A549 (cell line): ENCODE measurements at places on chromosomes 4 and X. TPM values are rescaled to one million over a fixed set of nuclear protein-coding genes. Genes with fewer than 3 reads are reported as not detected.

Gene CT47C1
- polyA plus RNA-seq = not detected in 3 replicates

Gene GAGE12J
- polyA plus RNA-seq = not detected in 3 replicates

Gene IL21
- polyA plus RNA-seq = not detected in 3 replicates

Gene IL2RG
- 0.12 to 0.22 TPM (median 0.12 TPM) in 3 replicates for polyA plus RNA-seq

Gene PPP1R2C
- not detected in 3 replicates for polyA plus RNA-seq

Gene ENPEP
- polyA plus RNA-seq = 0.09 to 0.18 TPM (median 0.12 TPM) in 3 replicates

Gene GNPDA2
- 11.2 to 12.4 TPM (median 12.2 TPM) in 3 replicates for polyA plus RNA-seq

Gene TMEM47
- polyA plus RNA-seq = 0.42 to 0.74 TPM (median 0.56 TPM) in 3 replicates

Gene PCSK1N
- 15.9 to 22.9 TPM (median 21.2 TPM) in 3 replicates for polyA plus RNA-seq

DNA sequence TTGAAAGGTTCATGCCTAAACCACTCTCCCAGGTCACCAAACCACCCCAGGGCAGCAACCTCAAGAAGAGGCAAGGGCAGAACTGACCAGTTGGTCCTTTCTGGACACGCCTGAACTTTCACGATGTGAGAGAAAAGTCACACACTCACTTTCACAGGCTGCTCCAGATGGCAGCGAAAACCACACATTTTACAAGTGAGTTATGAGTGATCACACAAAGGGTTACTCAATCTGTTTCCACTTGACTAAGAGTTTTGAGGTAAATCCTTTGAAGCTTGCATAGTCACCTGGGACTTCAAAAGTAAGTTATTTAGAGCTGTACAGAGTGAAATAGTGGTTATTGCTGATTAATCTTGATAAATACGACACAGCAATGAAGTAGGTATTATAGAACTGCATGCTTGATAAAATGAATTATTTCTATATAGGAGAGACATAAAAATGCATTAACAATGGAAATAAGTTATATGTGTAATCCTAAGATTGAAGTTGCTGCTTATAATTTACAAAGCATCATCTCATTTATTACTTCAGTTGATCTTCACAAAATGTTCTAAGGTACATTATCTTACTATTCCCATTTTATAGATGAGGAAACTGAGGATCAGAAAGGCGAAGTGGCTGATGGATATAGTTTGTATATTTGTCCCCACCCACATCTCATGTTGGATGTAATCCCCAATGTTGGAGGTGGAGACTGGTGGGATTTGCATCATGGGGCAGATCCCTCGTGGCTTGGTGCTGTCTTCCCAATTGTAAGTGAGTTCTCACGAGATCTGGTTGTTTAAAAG lies 103.0 kb upstream of the KLF3 start:
- no peak for DNase-seq

DNA sequence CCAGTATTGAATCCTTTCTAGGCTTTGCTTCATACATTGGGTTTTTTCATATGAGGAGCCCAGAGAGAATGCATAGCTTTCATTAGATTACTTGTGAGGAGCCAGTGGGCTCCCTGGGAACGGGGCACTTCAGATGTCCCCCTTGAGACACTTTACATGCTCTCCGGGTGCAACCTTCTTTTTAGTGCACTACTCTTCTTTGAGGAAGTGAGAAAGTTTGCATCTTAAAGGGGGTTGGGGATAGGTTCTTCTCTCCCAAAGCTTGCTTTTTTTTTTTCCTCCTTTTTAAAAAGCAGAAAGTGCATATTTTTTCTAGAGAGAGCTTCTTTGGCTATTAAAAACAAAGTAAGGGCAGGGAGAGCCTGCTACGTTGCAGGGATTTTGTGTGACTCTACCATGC lies 4.3 kb downstream of the HADH start:
- no peak for DNase-seq

DNA sequence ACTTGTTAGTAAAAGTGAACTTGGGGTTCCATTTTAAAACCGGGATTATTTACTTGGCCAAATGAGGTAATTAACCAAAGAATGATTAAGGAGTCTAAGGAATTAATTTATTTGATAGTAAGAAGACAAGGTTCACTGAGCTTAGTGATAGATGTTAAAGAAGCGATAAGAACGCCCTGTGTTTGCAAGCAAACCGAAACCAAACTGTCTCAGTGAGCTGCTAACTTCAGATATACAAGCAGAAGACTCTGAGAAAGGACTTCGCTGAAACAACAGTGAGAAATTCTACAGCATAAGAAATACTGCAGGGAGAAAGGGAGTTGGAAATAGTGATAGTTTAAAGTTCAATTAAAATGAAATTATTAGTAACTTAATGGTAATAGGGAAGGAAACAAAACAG lies 37.6 kb upstream of the SHISA3 start:
- DNase-seq = no peak

DNA sequence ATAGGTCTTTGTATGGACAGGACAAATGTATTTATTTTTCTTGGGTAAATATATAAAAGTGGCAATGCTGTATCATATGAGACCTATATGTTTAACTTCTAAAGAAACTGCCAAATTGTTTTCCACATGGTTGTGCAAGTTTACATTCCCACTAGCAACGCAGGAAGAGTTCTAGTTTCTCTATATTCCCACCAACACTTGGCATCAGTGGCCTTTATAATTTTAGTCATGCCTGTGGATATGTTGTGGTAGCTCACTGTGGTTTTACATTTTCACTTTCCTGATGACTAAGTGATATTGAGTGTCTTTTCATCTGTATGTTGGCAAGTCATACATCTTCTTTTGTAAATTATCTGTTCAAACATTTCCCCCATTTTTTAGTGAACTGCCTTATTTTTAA lies 126.0 kb downstream of the EMCN start:
- DNase-seq = no peak

GRCh38 chr4:170721812-170722373 lies 632.1 kb upstream of the AADAT start:
- DNase-seq = no peak

DNA sequence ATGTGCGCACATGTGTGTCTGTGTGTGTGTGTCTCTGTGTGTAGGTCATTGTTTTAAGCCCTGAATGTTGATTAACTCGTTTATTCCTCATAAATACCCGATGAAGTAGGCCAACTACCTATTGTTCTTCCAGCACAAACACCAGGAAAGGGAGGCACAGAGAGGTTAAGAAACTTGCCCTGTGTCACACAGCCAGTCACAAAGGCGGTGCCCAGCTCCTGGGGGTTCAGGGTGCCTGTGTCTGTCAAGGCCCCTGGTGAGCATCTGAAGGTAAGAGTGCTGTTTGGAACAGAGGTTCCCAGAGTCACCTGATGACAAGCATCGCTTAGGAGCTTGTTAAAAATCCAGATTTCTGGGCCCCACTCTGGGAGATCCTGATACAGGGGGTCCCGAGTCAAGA lies 18.0 kb upstream of the SH3TC1 start:
- no peak for DNase-seq

- peak; percentile 12 for DNase-seq
Observed at GRCh38 chr4:65538571-65538970, 131.7 kb downstream of the EPHA5 start.

GRCh38 chr4:186946136-186946535 lies 222.5 kb upstream of the FAT1 start:
- no peak for DNase-seq

- DNase-seq = no peak
Observed at GRCh38 chrX:30228526-30228925, 1.9 kb upstream of the MAGEB3 start.

DNA sequence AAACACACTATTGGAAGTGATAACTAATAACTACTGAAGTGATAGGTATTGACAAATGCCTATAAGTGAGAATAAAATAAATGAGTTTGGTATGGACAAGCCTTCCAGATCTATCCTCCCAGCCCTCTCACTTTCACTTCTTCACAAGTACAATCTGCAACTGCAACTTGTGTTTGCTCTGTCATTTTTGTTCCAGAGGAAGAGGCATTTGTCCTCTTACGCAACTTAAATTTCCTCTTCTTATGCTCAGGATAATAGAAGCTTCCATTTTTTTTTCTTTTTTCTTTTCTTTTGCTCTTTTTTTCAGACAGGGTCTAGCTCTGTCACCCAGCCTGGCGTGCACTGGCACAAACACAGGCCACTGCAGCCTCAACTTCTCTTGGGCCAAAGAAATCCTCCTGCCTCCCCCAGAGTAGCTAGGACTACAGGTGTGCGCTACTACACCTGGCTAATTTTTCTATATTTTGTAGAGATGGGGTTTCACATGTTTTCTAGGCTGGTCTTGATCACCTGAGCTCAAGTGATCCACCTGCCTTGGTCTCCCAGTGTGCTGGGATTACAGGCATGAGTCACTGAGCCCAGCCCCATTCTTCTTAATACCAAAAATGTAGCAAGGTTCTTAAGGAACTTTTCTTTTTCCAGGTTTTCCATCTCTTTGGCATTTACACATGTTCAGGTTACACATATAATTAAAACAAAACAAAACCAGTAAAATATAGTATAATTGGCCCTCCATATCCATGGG lies 73.1 kb downstream of the PDGFC start:
- DNase-seq = no peak

- no peak for DNase-seq
Observed at GRCh38 chr4:61723492-61723891, 523.4 kb downstream of the ADGRL3 start.

- no peak for DNase-seq
Observed at GRCh38 chr4:5891563-5892322, 1.1 kb downstream of the CRMP1 start.

DNA sequence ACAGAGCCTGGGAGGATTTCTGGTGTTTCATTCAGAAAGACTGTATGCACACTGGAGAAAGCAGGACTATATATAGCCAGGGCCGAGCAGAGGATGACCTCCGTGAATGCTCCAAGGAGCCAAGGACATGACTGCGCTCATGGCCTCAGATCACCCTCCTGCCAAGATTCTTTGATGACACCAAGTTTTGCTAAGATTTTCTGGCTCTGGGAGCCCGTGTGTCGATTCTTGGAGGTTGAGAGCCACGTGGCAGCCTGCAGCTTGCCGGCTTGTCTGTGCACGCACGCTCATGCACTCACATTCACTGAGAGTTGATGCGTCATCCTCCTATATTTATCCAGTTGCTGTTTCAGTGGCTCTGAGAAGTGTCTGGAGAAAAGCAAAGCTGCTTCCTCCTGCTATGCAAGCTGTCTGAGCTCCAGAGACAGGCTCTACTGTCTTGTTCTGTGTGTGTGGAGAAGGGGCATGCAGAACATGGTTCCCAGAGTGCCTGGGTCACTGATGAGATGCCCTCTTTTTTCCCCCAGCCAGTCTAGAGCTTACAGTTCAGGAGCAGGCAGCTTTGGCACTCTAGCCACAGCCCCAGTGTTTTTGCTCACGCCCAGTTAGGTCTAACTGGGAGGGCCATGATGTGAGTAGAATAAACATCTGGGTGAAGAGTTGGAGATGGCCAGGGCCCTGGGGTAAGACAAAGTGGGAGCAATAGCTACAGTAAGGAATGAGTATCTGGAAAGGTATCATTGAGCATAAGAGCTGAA lies 64.9 kb upstream of the SCOC start:
- no peak for DNase-seq

DNA sequence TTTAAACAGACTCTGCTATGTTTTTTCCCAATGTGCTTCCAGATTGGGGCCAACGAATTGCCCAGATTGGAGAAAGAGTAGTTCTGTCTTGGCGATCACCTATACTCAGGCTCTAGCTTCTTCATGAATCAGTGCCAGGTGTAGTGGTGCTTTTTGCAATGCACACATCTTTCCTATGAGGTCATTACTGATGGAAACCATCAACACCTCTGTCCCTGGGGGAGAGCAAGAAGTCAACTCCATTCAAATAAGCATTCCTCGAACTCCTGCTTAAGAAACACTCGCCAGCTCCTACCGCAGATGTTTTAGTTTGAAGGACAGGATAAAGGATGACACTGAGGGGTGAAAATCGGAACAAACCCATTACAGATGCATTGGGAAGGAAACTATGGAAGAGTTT lies 156.5 kb upstream of the DKK2 start:
- DNase-seq = no peak

DNA sequence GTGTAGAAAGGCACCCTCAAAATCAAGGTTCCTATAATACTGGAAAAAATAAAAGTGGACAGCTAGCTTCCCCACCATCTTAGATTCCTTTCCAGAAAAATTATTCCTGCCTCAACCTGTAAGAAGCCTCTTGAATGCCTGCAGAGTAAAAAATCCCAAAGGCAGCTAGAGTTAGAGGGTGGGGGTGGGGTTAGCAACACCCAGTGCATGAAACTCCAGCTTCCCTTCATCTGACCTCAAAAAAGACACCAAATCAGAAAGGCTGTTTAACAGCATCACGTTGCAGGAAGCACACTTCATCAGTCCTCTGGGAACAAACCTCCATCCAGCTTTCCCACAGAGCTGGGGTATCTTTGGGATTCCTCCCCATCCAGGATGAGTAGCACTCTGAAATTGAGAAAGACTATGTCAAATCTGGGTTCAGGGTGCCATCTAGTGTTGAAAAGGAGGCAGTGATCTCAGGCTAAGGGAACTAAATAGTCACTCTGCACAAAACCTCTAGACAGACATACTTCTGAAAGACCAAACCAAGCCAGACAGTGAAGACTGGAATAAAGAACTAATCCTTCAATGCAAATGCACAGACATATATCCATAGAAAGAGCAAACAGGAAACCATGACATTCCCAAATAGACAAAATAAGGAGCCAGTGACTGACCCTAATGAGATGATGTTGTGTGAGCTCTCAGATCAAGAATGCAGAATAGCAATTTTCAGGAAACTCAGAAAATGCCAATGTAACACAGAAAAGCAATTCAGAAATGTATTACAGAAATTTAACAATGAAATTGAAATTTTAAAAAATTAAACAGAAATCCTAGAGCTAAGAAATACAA lies 97.9 kb downstream of the ARHGEF9 start:
- peak; percentile 30 for DNase-seq

DNA sequence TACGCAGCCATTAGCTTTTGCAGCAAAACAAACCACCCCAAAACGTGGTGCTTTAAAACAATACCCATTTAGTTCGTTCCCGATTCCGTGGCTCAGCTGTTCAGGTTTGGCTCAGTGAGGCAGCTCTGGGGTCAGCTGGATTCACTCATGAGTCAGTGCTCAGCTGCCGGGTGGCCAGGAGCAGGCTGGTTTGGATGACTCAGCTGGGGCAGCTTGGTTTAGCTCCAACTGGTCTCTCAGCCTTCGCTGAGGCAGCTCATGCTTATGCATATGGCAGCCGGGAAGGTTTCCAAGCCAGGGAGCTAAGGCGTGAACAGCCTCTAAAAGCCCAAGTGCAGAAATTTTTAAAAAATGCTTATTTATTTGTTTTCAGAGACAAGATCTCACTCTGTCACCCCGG lies 13.3 kb upstream of the CD99 start:
- peak; percentile 88 for DNase-seq

- DNase-seq = peak; percentile 50
Observed at GRCh38 chr4:40550948-40551462, 78.7 kb downstream of the RBM47 start.

GRCh38 chrX:118189628-118190027 lies 73.0 kb upstream of the KLHL13 start:
- no peak for DNase-seq

DNA sequence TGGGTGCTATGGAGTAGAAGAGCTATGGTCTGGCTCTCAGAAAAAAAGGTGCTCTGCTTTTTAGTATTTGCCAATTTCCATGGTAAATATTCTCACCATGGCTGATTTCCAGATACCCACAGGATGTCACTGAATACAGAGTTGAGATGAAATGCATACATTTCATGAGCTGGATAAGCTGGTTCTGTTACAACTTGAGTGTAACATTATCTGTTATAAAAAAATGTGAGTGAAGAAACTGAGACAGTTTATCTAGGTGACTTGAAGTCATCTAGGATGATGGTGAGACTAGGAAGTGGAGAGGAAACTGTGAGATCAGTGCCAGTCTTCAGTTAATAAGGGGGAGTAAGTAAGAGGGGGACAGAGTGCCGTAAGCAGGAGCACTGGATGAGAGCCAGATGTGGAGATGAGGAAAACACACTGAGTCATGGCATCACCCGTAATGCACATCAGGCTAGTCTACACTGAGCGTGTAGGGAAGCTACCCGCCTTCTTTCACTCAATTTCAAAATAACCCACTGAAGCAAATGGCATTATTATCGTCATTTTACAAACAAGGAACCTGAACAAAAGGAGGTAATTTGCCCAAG lies 5.0 kb downstream of the HPSE start:
- DNase-seq = no peak
